ENCODE measurements at places on chromosomes 1 and 21.

DNA sequence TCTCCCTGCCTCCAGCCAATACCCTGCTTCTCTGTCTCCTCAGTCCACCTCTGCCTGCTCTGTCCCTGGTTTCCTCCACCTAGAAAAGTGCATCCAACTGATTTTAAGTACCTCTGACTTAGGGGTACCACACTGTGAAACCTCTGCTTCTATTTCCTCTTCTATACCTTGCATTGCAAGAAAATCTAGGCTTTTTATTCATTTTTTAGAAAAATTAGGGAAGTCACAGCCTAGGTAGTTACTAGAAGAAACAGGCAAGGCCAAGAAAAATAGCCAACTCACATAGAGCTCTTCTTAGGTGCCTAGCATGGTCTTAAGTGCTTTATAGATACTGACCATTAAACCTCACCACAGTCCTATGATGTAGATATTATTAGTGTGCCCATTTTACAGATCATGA is 39.1 kb downstream of the HIVEP3 start:
- DNase-seq = no peak

DNA sequence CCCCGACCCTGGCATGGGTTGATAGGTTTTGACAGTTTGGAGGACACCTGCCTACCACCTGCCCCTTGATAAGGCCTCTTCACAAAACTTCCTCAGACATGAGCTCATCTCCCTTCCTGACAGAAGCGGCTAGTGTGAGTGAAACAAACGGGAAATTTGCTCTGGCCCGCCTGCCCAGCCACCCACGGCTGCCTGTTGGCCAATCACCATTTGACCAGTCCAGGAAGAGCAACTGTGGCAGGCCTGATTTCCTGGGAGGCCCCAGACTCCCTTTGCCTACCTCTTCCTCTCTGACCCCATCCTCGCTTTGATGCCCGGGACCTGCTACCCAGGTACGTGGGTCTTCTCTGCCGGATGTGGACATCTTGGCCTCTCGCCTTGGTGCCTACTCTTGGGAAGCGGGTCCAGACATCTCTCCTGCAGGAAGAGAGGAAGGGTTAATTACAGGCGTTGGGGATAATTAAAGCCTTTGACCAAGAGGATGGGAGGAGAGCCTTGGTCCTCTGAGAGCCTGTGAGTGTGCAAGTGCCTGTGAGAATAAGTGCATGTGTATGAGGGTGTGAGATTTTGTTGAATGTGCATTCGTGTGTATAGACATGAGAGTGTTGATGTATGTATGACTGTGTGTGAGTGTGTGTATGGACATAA is 1.1 kb upstream of the EPHA2 start:
- DNase-seq = no peak

DNA sequence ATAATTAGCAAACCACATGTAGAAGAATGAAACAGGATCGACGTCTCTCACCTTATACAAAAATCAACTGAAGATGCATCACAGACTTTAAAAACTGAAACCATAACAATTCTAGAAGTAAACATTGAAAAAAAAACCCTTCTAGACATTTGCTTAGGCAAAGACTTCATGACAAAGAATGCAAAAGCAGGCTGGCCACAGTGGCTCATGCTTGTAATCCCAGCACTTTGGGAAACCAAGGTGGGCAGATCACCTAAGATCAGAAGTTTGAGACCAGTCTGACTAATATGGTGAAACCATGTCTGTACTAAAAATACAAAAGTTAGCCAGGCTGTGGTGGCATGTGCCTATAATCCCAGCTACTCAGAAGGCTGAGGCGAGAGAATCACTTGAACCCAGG is 1351.7 kb downstream of the MRPL39 start:
- DNase-seq = no peak

DNA sequence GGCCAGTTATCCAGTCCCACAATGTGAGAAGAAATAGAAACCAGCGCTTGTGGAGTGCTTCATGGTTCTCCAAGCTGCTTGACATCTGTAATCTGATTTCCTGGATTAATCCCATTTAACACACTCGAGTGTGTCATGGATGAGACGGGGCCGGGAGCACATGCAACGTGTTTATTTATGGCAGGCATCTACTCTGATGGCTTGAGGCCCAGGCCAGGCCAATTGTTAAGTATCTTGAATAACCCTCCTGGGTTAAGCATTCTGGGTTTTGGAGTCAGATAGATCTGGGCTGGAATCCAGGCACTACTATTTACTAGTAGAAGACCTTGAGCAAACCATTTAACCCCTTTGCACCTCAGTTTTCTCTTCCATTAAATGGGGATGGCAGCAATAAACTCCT is 37.5 kb upstream of the LAPTM5 start:
- DNase-seq = no peak

- DNase-seq = no peak
These were observed 25.2 kb downstream of the MAPKAPK2 start for GRCh38 chr1:206709772-206710459.

DNA sequence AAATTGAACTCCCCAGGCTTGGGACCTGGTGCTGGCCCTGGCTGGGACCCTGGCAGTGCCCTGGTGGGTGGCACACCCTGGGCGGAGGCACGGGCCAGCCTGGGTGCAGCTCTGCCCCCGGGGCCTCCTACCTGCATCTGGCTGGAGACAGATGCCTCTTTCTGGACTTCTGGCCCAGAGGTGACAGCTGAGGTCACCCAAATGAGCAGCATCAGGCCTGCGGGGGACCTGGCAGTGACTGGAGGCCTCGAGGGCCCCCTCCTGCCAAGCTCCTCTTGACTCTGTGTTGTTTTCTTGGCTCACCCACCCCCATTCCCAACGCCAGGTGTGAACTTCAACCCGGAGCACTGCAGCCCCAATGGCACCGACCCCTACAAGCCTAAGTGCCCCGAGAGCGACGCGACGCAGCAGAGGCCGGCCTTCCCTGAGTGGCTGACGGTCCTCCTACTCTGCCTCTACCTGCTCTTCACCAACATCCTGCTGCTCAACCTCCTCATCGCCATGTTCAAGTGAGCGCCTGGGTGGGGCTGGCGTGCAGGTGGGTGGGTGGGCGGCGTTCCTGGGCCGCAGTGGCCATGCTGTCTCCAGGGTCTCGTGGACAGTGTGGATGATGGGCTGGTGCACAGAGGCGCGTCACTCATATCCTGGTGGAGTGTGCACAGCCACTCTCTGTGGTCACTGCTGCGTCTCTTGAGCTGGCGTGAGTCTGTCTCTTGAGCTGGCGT is 41.6 kb upstream of the LRRC3 start:
- no peak for DNase-seq

GRCh38 chr1:72462186-72462905 is 180.0 kb upstream of the NEGR1 start:
- DNase-seq = no peak

DNA sequence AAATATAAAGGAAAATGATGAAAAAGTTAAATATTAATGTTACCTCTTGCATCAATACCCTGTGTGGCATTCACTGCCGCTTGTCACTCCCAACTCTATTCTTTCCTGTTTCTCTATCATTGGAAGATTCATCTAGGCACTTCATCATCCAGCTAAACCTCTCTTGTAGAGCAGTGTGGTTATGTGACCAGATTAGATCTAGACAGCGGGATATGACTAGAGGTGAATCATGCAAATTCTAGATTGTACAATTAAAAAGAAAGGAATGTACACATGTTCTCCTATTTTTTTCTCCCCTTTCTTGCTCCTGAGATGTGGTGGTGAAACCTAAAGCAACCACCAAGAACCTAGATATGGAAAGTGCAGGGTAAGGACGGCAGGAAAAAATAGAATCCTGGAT is 174.1 kb downstream of the LBR start:
- DNase-seq = no peak

GRCh38 chr21:36751383-36751782 is 52.5 kb downstream of the SIM2 start:
- DNase-seq = no peak

- peak; percentile 73 for DNase-seq
These were observed 46.8 kb upstream of the A3GALT2 start for GRCh38 chr1:33367485-33368405.

DNA sequence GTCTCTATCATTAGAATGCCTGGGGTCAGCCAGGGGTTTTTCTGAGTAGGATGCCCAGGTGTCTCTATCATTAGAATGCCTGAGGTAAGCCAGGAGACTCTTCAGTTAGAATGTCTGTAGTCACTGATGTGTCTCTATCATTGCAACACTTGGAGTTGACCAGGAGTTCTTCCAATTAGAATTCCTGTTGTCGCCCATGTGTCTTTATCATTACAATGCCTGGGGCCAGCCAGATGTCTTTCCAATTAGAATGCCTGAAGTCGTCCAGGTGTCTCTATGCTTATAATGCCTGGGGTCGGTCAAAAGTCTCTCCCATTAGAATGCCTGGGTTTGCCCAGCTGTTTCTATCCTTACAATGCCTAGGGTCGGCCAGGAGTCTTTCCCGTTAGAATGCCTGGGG is 55.8 kb downstream of the RNF187 start:
- no peak for DNase-seq

- peak; percentile 19 for DNase-seq
These were observed 40.1 kb downstream of the ARHGEF16 start for GRCh38 chr1:3494321-3495308.

DNA sequence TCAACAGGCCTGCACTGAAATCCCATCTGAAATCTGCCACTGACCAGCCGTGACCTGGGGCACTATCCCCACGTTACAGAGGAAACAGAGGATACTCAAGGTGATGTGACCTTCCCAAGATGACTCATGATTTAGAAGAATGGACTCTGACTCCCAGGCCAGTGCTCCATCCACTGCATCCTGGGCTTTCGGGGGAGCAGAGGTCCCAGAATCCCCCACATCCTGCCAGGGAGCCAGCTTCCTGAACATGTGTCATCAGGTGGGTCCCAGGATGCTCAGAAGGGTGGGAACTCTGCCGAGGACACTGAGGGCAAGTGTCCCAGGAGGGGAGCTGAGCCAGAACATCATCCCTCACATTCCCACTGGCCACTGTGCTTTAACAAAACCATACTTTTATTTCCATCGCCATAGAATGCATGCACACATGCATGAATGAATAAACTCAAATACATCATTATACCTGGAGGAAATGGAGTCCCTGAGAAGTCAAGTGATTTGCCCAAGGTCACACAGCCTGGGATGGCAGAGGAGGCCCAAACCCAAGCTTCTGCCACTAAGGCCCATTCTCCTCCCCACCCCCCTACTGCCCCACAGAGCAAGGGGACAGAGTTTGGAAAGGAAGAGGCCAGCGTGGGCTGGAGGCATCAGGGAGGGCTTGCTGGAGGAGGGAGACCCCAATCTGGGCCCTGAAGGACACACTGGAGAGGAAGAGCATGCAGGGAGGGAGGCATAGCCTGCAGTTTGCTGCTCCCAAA is 189.4 kb downstream of the MATN1 start:
- DNase-seq = no peak

DNA sequence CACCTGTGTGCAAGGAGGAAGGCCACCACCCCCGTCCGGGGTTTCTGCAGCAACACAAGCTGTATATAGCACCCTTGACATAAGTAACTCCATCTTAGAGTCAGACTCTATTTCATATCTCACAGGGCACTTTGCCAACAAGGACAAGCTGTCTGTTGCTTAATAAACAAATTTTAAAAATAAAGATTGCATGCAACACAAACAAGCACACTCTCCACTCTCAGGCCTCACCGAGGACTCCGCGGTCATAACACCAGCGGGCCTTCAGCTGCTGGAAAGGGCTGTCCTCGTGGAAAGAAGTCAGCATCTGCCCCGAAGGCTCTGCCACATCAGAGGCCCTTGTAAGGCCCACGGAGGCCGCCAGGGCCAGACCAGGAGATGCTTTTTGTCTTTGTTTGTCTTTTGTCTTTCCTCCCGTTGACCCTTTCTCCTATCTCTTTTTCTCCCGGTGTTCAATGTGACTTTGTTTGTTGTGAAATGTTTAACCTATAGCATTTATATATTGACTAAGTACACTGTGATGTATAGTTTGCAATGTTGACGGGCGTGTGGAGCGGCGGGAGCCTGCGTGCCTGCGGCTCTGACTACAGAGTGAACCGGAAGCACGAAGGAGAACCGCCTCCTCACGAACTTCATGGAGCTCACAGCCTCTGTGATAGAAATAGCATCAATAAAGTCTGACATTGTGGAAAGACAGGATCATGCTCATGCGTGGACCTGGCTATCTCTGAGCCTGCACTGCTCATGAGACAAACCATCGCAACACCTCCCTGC is 24.1 kb downstream of the MEGF6 start:
- no peak for DNase-seq

DNA sequence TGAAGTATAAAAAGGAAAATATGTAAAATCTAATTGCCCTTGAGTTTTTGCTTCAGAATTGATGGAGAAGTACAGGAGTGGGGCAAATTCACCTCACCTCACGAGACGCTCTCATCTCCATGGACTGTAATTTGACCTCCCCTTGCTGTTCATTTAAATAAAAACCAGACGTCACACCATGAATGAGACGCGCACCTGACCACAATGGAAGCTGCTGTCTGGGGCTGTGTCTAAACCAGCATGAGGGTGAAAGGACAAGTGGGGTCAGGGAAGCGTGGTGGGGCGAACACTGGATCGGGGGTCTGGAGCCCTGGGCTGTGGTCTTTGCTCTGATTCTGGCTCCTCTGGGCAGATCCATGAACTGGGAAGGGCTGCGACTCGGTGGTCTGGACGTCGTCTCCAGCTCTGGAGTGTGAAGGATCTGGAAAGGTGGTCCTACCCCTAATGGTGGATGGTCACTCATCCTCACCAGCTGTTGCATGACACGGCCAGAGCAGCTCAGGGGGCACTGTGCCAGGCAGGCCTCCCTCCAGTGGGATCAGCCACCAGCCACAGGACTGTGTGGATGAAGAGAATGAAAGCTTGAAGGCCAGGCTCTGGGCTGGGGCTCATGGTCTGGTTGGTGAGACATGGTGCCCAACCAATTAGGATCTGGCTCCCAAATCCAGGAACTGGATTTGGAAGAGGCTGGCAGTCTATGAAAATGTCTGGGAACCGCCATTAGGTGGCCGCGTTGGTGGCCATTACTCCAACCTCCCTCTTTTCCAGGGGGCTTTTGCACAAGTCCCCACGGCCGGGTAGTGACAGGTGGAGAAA is 728.6 kb downstream of the PTPRU start:
- no peak for DNase-seq

- no peak for DNase-seq
These were observed 215.4 kb downstream of the ASTN1 start for GRCh38 chr1:176949033-176949662.

- DNase-seq = no peak
These were observed 16.8 kb downstream of the CNST start for GRCh38 chr1:246583056-246583440.

DNA sequence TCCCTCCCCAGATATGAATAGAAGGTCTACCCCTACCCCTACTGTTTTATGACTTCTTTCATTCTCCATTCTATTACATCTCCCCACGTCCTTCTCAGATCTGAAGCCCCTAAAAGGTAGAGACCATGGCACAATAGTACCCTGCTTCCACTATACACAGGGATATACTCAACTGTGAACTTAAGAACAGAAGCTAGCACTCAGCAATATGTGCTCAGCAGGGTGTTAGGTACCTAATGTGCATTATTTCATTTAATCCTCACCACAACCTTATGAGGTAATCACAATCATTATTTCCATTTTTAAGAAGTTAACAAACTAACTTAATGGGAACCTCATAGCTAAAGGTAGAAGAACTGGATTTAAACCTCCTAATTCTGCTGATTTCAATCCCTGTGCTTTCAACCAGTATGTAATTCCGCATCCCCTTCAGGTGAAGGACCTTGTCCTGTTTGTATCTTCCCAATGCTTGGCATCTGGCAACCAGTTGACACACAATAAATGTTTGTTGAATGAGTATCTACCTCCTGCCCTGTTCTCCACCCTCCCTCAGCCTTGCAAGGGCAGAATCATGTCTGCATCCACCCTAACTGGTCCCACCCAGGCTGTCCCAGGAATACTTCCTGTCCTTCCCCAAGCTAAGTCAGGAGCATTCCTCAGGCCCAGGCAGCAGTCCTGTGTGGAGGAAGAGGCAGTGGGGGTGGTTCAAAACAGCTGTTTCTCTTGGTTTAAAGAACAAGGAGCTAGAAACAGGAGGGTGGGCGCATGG is 6.5 kb downstream of the DENND2D start:
- no peak for DNase-seq

Measured in NCI-H1092 treated with DMSO at 0.1 percent for 48 hours (cell line).